ENCODE measurements at places on chromosomes 6 and 20.

DNA sequence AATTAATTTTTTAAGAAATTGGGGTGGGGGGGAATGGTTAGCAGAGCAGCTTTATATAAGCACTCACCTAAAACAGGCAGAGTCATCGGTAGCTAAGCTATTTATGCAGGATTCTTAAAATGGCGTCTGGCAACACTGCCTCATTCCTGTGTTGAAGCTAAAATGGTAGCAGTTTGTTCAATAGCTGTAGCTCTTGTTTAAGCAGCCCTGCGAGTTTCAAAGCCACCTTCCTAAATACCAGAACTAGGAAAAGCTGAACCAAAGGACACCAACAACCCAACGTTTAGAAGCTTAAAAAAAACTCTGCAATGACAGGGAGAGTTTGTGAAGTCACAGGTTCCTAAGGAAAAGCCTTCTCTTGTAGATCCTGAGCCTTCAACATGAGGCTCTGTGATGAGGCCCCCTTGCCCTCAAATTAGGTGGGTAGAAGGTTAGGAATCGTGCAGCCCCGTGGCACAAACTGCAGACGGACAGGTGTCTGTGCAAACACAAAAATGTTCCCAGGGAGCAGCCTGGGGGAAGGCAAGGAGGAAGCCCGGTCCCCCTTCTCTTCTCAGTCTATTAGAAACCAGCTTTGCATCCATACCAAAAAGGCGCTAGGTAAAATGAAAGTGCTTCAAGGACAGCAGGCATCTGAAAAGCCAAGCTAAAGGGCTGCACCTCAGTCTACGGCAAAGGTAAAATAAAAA lies 4.7 kb downstream of the ZMYND8 start:
- DNase-seq: no peak

DNA sequence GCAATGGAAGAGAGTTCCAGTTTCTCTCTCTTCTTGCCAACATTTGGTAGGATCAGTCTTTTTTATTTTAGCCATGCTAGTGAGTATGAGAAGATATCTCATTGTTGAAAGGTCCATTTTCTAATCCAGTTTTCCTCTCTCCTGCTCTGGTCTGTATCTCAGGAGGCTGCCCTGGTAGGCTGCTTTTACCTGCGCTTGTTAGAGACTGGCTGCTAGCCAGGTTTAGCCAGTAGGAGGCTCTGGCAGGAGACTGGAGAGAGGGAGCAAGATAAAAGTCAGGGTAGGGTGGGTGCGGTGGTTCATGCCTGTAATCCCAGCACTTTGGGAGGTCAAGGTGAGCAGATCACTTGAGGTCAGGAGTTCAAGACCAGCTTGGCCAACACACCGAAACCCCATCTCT lies 68.6 kb upstream of the FOXP4 start:
- no peak for DNase-seq

DNA sequence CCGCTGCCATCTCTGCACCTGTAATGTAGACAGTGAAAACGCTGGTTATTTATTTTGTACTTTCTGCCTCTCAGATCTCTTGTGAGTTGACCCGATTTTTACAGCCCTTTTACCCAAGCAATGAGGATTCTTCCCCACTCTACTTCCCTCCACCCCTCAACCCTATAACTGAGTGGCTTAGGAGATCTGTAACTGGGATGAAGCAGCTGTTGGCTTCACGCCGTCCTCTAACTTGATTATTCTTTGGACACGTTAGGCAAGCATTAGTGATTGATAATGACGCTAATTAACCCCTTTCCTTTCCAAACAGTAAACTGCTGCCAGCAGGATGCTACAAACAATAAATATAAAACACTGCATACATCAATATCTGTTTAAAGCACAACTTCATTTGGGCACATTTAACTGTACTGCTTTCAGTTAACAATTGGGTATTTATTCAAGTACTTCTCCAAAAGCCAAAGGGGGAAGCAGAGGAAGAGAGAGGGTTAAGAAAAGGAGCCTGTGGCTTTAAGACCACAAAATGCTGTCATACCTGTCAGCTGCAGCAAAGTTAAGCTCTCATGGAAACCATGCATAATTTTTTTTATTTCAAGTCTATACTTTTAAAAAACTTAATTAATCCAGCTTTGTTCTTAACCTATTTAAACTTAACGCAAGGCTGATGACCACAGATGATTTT lies 21.2 kb downstream of the TFAP2A start:
- DNase-seq: no peak

DNA sequence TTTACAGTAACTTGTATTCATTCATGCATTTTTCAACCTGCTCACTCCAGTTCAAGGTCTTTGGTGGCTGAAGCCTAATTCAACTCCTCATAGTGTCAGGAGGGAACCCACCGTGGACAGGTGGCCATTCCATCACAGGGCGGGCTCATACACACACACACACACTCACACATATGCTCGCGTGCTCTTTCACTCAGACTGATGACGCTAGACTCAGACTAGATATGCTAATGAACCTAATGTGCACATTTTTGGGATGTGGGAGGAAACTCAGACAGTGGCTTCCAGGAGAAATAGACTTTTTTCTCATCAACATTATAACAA lies 56.7 kb downstream of the TRIM27 start:
- DNase-seq: no peak

GRCh38 chr6:16972535-16972934 lies 129.3 kb upstream of the STMND1 start:
- DNase-seq: no peak

GRCh38 chr6:18118330-18118729 lies 4.1 kb downstream of the NHLRC1 start:
- no peak for DNase-seq

GRCh38 chr20:36017048-36017951 lies 48.9 kb downstream of the CNBD2 start:
- DNase-seq: no peak

DNA sequence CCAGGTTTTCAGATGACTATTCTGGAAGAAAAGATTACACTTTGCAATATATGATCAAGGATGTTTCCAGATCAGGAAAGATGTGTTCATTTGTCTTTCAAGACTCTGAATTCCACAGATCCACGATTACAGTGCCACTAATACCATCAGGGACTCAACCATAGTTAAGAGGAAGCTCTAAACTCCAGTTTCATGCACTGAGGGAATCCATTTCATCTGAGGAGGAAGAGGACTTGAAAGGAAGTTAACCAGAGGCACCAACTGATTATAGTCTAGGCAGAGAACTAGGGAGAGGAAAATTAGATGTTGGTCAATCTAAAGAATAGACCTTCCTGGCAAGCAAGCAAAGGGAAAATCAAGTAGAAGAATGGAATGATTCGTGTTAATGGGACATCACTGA lies 218.3 kb upstream of the PRDM1 start:
- DNase-seq: no peak

GRCh38 chr20:61638802-61639585 lies 386.9 kb downstream of the CDH4 start:
- no peak for DNase-seq

DNA sequence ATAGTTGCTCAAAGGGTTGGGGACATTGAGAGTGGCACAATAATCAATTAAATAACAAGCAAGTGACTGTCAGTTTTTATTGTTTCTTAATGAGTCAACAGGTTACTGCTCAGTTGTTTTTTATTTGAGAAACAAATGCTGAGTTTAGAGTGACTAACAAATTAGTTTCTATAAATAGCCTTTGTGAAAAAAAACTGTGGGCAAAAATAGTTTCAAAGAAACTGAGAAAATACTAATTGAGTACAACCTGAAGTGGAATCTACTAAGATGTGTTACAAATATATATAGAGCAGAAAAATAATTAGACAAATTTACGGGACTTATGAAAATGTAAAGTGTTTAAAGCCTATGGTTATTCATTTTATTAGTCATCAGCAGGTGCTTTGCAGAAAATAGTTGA lies 22.3 kb downstream of the BEND6 start:
- no peak for DNase-seq

DNA sequence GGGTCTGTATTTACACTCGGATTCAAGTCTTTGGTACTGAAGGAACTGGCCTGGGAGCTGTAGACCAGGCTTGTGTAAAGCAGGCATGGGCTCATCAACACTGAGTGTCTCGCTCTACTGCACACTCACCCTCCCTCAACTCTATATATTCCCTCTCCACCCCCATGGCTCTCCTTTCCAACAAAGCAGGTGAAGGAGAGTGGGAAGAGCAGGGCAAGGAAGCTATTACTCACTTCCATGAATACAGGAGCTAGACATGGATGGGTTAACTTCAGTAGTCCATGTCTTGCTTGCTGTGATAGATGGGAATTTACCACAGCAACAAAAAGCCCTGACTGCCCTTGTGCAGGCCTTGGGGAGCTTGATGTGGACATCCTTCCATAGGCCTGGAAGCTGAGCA lies 20.7 kb upstream of the SLC2A12 start:
- DNase-seq: no peak

GRCh38 chr6:109702791-109703190 lies 11.7 kb downstream of the FIG4 start:
- no peak for DNase-seq

DNA sequence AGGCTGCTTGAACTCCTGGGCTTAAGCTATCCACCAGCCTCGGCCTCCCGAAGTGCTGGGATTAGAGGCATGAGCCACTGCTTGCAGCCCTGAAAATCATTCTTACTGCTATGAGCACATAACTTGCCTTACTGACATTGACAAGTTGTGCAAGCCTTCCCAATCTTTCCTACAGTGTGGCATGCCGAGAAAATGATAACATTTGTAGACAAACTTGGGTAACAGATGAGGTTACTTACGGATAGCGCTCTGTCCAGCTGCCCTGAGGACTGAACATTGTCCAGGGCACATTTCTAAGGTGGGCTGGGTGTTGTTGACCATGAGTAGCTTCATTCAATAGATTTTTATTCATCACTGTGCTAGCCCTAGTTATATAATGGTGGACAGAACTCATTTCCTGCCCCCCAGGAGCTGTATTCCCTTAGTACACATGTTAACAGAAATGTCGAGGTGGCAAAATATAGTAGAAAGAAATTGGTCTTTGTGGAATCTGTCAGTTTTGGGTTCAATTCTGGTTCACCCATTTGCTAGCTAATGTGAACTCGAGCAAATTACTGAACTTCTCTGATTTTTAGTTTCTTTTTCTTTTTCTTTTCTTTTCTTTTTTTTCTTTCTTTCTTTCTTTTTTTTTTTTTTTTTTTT lies 118.4 kb upstream of the AKIRIN2 start:
- no peak for DNase-seq

DNA sequence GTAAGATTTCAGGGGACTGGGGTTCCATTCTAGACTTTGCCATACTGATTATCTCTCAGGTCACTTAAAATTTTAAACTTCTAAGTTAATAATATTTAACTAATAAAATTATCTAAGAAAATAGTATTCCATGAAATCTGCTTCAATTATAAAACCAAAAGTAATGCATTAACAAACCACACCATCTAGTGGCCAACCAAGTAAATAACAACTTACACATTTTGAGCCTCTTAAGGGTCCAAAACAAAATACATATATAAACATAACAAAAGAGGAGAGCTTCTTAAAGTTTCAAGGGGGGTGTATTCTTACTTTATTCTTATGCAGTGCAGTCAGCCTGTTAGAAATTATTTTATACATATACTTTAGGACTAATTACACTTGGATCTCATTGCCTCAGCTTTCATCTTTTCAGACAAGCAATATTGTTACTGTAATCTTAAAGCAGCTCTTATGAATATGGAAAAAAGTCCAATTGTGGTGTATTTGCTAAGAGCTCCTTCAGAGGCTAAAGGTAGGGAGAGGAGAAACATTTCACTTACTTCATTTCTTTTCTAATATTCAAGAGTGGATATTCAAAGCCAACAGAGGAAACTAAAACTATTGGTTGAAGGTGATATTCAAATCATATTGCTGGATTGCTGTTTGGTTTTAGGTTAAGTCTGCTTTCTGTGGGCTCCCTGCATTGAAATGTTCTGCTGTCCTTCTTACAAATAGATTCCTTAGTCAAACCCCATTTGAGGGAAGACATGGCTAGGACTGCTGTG lies 199.7 kb upstream of the SIM1 start:
- no peak for DNase-seq

DNA sequence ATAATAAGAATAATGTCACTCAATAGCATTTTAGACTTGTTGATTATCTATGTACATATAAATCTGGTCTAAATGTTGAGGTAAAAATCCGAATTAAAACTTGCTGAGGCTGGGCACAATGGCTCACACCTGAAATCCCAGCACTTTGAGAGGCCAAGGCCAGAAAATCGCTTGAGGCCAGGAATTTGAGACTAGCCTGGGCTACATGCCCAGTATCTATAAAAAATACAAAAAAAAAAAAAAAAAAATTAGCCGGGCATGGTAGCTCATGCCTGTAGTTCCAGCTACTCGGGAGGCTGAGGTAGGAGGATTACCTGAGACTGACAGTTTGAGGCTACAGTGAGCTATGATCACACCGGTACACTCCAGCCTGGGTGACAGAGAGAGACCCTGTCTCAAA lies 34.2 kb upstream of the SUPT3H start:
- DNase-seq: no peak

- no peak for DNase-seq
Observed at GRCh38 chr6:43359831-43360230, 9.6 kb downstream of the ZNF318 start.

DNA sequence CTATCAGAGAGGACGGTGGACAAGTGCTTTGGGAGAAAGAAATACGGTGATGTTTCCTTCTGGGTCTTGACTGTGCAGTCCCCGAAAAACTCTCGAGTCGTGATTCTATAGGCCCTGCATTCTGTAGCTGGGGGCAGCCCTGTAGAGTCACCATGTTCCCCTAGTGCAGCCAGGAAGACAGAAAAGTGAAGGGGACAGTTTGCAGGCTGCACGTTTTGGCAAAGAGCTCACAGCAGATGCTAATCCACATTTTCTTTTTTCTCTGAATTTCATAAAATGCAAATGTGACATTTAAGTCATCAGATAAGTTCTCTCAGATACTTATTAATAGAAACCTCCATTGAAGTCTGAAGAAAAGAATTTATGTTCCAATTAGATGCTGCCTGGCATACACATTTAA lies 19.5 kb downstream of the SPATS1 start:
- DNase-seq: no peak

DNA sequence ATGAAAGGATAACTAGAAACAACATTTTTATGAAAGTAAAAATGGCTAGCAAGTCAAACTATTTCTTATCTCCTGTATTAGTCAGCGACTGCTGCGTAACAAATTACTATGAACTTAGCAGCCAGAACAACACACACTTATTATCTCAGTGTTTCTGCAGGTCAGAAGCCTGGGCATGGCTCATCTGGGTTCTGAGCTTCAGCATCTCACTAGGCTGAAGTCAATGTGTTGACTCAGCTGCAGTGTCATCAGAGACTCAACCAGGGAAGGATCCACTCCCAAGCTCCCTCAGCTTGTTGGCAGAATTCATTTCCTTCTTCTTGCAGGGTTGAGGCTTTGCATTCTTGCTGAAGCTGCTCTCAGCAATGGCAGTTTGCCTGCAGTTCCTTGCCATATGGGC lies 33.2 kb upstream of the IGF2R start:
- no peak for DNase-seq

GRCh38 chr6:12865117-12865516 lies 148.6 kb downstream of the PHACTR1 start:
- no peak for DNase-seq

- DNase-seq: no peak
Observed at GRCh38 chr6:7909323-7910276, 988 bp downstream of the TXNDC5 start.

GRCh38 chr6:158002951-158003853 lies 21.5 kb downstream of the SYNJ2 start:
- DNase-seq: no peak
